ENCODE measurements at places on chromosomes 2 and 18.

- DNase-seq = no peak
These were observed 34.1 kb downstream of the PARD6G start for GRCh38 chr18:80213182-80213581.

DNA sequence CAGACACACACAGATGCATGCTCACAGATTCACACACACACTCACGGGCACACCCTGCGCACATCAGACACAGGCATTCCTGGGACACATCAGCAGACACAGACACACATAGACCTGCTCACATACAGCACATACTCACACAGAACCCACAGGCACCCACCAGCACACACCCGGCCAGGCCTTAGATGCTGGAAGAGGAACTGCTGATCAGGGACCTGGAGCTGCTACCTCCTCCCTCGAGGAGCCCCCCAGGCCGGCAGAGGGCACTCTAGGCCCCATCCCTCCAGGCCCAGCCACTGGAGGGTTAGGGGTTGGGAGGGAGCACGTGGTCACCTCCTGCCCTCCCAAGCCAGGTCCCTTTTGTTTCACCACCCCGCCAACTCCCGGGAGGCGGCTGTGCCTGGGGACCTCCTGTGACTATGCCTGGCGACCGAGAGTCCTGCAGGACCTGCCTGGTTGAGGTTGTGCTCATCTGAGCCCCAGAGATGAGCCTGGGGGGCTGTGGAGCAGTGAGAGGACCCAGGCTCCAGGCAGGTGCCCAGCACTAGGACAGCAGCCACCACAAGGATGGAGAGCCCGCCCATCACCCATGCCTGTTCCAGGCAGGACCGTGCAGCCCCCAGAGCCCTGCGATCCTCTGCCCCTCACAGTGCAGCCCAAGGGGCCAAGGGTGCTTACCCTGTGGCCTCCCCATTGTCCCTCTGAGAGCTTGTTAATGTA is 21.0 kb upstream of the PTMA start:
- DNase-seq = peak; percentile 36

DNA sequence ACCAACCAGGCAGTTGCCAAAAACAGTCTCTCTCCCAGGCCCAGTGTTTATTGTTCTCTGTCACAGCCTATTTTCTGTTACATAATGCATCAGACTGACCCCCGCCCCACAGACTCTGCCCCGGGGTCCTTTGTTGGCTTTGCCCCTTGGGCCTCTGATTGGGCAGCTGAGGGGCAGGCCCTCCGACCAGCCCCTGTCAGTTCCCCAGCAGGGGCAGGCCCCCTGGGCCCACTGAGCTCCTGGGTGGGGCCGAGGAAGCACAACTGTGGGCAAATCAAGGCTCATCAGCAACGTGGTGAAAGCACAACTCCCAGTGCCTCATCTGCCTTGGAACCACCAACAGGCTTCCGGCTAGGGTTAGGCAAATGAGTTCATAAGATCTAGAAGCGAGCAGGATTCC is 160.1 kb upstream of the MYCN start:
- no peak for DNase-seq

- no peak for DNase-seq
These were observed 4.0 kb downstream of the EMX1 start for GRCh38 chr2:72921088-72921851.

DNA sequence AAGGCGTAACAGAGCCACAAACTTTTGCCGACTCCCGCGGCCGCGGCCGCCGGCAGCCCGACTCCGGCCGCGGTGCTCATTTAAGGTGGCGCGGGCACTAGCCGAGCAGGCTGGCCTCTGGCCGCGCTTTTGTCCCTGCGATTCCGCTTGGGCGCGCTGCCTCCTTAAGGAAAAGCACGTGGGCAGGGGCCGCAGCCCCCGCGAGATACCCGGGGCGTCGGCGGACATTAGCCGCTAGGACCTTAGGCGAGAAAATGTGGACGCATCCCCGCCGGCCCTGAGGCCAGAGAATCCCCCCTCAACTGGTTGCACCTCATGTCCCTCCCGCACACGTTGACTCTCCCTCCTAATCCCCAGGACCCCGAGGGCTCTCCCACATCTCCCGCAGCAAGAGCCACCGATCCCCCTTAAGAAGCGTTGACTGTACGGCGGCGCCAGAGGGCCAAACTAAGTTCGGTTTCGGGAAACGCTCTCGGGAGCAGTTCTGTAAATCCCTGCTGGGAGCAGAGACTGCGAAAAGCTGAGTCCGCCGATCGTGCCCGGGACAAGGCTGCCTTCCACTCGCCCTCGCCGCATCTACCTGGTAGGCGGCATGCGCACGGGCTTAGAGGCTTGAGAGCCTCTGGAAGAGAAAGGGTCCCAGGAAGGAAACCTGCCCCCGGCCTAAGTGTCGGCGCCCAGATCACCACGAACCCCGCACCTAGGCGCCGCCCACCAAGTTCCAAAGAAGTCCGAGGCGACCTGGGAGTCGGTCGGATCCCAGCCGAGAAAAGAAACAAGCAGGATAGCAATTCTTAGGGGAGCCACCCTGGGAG is 1.8 kb upstream of the SATB2 start:
- DNase-seq = peak; percentile 96

- no peak for DNase-seq
These were observed 30.1 kb upstream of the GALNT14 start for GRCh38 chr2:31168291-31168690.

DNA sequence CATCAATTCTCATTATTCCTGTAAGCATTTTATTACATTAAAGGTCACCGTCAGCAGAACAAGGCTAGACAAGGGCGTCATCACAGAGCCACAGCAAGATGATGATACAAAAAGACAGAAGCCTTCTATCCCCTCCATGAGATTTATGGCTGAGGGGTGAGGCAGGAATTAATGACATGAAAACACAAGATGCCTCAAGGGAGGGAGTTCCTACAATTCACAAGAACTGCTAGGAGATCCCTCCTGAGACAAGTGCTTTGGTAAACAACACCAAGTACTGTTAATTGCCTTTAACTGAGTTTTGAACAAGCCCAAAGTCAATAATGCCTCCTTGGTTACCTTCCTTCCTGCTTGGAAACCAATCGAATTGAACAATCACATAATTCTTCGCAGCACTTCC is 14.1 kb downstream of the ADD2 start:
- no peak for DNase-seq

DNA sequence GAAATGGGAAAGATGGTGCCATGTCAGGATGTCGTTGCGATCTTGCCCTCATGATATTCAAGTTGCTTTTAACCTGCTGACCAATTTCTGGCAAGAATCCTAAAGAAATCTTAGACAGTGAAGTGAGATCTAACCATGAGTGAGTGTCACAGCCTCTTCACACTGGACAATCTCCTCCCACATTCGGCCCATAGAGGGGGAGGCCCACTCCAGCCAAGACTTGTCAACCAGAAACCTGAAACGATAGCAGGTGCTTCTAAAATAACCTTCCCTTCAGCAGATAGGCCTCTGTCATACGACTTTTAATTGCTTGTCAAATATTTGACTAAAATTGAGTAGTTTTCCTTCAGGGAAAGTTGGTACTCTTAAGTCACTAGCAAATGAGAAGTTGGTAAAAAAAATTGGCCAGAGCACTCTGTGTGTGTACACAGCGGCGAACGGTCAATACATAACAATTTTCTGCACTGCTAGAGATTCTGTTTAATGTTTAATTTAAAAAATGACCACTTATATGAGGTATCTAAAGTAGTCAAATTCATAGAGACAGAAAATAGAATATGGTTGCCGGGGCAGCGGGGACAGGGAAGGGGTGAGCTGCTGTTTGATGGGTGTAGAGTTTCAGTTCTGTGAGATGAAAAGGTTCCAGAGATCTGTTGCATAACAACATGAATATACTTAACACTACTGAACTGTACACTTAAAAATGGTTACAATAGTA is 110.2 kb downstream of the VAPA start:
- no peak for DNase-seq

GRCh38 chr2:134482131-134482723 is 228.4 kb downstream of the MGAT5 start:
- DNase-seq = no peak

- DNase-seq = no peak
These were observed 48.0 kb downstream of the KCNIP3 start for GRCh38 chr2:95345081-95345562.

DNA sequence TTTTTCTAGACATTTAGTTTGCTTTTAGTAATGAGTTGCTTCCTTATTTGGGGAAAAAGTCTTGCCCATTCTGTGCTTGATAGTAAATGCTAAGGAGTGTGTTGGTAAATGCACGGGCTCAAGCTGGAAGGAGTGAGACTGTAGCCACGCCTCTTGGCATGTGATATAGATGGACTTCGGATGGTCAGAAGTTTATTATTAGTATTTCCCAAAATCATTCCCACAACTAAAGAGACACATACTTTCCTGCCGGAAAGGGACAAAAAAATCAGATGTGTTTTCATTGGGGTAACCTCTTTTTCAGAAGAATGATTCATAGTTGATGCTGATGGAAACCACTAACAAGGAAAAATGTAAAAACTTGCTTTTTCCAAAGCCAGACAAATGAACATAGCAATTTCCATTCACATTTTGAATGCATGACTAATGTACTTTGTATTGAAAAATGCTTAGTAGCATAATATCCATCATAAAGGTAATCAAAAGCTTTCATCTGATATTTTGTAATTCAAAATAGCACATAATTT is 133.2 kb downstream of the ZNF532 start:
- peak; percentile 97 for DNase-seq

- peak; percentile 69 for DNase-seq
These were observed 56.6 kb downstream of the CLHC1 start for GRCh38 chr2:55175254-55176093.

DNA sequence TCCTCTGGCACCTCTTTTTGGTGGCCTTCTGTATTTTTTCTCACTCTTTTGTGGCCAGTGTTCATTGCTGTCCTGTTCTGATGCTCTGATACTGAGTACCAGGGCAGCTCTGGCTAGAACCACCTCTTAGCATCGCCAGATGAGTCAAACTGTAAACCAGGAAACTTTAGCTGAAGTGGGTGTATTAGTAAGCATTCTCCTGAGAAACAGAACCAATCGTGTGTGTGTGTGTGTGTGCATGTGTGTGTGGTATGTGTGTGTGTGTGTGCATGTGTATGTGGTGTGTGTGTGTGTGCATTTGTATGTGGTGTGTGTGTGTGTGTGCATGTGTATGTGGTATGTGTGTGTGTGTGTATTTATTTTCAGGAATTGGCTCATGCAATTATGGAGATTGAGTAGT is 166.3 kb upstream of the SKOR2 start:
- no peak for DNase-seq

DNA sequence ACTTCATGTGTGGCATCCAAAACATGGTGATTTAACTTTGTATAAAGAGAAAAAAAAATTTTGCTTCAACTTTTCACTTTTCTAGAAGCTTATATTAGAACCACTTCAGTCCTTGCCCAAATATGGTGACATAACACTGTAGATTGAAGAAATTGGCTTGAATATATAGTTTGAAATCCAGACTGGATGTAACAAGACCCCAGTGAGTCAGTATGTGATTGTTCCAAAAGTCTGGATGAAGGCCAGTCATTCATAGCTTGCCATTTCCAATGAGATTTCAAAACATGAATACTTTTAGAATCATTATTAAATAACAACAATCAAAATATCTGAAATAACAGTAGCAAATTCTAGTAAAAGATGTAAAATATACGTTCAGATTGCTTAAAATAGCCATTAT is 104.8 kb upstream of the FN1 start:
- peak; percentile 90 for DNase-seq

DNA sequence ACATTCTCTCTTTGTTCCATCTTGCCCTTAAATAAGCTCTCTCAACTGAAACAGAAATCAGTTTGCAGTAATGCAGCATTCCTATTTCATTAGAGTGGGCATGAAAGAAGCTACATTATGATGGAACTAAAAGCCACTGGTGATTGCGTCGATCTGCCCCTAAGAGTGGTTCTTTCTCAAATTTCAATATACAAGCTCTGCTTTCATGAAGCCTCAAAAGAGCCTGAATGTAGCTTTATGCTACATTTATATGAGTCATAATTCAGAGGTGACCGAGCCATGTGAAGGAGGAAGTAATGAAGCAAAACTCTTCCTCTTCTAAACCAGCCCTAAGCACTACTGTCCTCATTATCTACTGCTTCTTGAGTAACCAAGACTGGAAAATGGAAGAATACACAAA is 64.8 kb upstream of the CYTIP start:
- DNase-seq = no peak

DNA sequence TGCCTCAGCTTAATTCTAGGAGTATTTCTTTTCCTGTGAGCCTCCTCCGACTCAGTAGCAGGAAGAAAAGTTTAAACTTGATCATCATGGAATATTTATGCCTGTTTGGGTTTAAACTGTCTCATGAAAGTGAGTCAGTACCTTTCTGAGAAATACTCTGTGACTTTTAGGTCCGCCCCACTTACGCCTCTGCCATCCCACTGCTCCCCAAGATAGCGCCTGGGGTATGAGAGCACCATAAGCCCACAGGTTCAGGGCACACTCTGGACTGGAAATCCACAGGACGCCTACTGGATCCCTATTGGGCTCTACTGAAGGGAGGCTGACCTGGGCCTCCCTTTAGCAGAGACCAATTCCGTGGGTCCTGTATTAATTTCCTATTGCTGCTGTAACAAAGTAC is 175.8 kb upstream of the CDH20 start:
- no peak for DNase-seq

GRCh38 chr18:55047546-55047945 is 88.3 kb upstream of the CCDC68 start:
- no peak for DNase-seq

GRCh38 chr18:318791-319291 is 51.0 kb upstream of the THOC1 start:
- no peak for DNase-seq

DNA sequence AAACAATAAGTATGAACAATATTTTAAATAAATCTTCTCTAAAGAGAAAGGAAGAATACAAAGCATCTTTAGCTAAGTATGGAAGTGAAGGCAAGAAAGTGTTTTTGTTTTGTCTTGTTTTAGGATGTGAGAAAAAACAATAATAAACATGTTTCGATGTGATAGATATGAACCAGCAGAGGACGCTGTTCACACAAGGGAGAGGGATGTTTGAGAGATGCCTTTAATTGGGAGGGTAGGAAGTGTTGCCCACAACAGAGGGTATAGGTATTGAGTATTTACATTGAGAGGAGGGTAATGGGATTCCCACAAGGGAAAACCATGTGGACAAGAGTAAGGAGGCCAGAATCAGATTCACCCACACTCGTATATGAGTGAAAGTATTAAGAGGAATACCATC is 55.1 kb downstream of the CDH19 start:
- no peak for DNase-seq

DNA sequence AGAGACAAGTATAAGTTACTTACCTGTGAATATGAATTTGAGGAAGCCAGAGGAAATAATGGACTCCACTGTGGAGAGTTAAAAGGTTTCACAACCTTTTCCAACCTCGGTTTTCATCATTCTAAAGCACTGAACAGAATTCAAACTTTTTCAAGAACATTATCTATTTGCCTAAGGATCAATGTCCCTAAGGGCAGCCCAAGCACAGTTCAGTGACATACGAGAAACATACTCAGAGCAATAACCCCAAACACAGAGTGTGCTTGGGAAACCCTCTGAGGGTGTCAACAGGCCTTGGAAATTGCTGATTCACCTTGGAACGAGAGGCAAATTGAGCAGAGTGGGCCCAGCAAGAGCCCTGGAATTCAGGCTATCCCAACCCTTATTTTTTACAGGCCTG is at the start of gene ABCB11:
TSS of gene ABCB11 (minus strand) at position 123 of the 400 bp plus-strand sequence. CDS start 13,199 bp downstream, outside the sequence.
- no peak for DNase-seq

Measured in fibroblast of gingiva (primary cell).